Fibroblast of skin of left biceps (primary cell): ENCODE measurements at places on chromosomes 16 and 17.

DNA sequence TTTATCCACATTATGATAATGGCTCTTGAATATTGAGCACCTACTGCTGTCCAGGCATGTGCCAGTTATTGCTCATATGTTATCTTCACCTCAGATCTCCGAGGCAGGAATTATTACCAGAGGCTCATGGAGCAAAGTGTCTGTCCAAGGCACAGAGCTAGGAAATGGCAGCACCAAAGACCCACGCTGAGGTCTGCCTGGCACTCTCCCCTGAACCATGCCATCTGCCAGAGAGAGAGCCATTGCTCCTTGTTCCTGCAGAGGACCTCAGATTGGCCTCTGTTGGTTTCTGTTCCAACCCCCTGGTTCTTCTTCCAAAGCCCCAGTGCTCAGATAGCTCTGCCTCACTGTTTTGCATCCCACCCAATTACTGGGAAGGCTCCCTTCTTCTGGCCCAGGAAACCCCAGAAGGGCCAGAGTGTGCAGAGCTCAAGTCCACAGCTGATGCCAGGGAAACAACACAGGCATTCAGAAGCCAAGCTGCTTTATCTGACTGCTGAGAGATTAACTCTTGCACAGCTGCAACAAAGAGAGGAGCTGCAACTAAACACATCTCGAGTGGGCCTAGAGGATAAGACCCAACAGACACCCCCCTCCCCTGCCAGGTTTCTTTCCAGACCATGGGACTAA lies 5.9 kb downstream of the ASIC2 start:
- DNase-seq: no peak

- DNase-seq: peak; percentile 40
Measured at GRCh38 chr16:55944377-55944802, 69.2 kb upstream of the CES5A start.

DNA sequence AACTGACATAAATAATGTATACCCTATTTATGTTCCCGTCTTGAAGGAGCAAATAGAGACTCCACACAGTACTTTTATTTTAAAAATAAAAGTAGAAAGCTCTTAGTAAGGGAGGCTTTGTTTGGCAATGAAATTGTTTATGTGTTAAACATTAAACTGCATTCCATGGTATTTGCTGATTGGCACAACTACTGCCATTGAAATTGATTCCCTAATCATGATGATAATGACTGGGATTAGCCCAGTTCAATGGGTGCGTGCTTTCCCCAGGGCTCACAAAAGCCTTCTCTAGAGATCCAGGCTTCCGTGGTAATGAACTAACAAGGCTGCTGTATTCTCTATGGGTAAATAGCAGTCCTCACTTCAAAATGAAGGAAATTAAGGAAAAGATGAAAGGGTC lies 67.5 kb downstream of the GPRC5B start:
- DNase-seq: no peak

DNA sequence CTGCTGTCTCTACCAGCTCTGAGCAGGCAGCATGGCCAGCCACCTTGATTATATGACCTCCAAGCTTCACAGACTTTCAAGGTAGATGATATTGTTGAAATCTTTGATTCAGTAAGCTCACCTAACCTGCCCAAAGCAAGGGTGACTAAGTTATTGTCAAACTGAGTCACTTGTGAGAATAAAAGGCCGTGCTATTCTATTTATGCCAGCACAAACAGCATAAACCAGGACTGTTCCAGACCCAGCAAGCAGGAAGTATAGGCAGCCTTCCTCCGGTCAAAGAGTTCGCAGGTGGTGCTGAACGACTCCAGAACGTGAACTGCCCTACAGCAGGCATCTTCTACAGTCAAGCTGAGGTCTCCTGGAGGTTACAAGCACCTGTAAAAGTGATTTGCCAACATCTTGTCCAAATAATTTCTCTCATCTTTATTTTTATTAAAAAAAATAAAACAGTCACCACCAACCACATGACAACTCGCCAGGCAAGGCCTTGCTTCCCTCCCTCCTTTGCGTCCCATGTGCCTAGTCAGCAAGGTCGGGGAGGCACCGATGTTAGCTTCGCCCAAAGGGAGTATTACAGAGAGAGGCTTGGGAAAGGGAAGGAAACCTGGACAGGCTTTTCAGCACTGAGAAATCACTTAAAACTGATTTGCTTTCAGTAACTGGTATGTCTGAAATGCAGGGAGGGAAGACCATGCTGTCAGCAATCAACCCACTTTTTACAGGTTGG lies 10.8 kb downstream of the ARL2BP start:
- DNase-seq: no peak

DNA sequence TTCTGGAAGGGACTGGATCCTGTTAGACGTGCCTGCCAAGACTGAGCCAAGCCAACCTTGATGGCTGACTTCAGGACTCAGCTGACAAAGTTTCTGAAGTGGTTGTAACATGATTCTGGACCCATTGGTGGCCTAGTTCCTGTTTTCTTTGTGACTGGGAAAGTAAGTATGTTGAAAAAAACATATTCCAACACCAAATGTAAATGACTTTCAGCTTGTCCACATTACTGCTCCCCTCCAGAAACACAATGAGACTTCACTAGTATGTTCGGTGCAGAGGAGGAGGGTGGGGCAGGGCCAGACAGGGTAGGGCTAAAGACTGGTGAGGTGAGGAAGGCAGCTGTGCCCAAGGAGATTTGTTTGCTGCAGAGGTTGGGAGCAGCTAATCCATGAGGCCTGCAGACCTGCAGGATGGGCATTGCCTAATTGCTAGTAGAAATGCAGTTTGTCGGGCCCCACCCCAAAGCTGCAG lies 26.4 kb downstream of the NMT1 start:
- DNase-seq: no peak

GRCh38 chr17:16988749-16989229 lies 16.9 kb upstream of the TNFRSF13B start:
- no peak for DNase-seq

DNA sequence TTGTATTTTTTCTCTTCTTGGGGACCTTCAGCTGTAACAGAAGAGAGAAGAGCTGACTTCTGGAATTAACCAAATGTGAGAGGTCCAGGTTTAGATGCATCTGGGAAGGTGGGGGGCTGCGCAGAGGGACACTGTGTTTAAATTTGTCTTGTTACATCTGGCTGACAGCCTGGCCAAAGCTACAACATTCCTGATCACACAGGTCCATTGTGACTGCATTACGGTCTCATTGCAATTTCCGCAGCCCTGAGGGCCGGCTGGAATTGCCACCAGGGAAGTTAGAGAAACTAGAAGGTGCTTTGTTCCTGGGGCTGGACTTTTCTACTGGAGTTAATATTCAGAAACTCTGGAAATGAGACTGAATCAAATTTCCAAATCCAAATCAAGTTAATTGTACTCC lies 37.9 kb upstream of the LRRC75A start:
- no peak for DNase-seq

GRCh38 chr17:63848834-63849689 lies 6.6 kb upstream of the SMARCD2 start:
- peak; percentile 76 for DNase-seq

GRCh38 chr17:30251931-30252330 lies 16.4 kb upstream of the SLC6A4 start:
- DNase-seq: no peak
